ENCODE measurements at places on chromosomes 7 and 10.

DNA sequence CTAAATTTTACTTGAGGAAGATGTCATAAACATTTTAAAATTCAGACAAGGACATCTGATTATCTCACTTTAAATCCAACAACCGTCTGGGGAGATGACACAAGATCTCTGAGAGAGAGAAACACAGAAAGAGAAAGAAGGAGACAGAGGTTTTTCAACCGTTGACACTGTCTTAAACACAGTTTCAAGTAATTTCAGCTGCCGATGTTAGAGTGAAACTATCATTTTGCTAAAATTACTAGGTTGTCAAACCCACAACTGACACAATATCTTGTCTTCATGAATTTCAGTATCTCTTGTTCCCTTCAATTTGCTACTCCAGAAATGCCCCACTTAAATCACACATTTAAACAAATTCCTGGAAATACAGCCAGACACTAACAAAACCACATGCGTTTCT is 174.8 kb downstream of the RAPGEF5 start:
- DNase-seq, result no peak

DNA sequence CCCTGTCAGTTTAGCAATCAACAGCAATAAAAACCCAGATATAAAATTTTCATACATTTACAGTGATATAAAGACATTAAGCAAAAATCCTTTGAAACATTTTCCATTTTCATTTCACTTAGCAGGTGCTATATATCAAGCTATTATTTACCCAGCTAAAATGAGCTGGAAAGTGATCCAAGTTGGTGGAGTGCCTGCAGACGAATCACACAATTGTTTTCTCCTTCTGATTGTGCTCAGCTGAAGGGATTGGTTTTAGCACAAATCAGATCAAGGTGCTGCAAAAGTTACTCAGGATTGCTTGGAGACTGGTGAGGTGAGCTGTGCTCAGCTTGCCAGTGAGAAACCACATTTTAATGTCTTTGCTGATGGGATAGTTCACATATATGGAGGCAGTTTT is 138.1 kb downstream of the LRMDA start:
- DNase-seq, result no peak

GRCh38 chr7:106108991-106109390 is 3.1 kb downstream of the SYPL1 start:
- DNase-seq, result no peak

DNA sequence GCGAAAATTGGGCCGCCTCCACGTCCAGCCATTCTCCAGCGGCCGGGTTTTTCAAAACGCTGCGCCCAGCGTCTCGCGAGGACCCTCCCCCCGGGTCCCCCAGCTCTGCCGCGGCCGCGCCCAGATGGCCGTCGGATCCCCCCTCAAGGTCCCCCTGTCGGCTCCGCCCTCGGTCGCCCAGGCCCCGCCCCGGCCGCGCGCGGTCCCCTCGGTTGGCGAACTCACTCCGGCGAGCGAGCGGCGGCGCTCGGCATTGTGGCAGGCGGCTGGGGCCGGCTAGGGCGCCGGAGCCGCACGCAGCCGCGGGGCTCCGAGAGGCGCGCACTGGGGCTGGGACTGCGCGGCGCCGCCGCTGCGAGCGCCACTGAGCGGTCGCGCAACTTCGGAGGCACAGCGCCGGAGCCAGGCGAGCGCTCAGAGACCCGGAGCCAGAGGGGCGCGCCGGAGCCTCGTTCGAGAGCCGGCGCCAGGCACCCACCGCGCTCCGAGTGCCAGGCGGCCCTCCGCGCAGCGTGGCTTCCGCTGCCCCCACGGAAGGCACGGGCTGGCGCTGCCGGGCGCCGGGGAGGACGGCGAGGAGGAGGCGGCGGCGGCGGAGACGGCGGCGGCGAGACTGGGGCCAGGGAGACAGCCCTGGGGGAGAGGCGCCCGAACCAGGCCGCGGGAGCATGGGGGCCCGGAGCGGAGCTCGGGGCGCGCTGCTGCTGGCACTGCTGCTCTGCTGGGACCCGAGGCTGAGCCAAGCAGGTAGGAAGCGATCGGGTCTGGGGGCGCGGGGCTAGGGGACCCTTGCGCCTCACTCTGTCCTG is at the start of gene UNC5B:
Gene UNC5B (plus strand): TSS at position 253 of the 809 bp plus-strand sequence. CDS start 416 bp downstream, at position 669.
- DNase-seq, result peak; percentile 85

GRCh38 chr7:22945584-22945983 is 68.3 kb downstream of the HYCC1 start:
- no peak for DNase-seq
